ENCODE measurements at places on chromosomes 12 and 14. TPM values are rescaled to one million over a fixed set of nuclear protein-coding genes. Genes with fewer than 3 reads are reported as not detected.

DNA sequence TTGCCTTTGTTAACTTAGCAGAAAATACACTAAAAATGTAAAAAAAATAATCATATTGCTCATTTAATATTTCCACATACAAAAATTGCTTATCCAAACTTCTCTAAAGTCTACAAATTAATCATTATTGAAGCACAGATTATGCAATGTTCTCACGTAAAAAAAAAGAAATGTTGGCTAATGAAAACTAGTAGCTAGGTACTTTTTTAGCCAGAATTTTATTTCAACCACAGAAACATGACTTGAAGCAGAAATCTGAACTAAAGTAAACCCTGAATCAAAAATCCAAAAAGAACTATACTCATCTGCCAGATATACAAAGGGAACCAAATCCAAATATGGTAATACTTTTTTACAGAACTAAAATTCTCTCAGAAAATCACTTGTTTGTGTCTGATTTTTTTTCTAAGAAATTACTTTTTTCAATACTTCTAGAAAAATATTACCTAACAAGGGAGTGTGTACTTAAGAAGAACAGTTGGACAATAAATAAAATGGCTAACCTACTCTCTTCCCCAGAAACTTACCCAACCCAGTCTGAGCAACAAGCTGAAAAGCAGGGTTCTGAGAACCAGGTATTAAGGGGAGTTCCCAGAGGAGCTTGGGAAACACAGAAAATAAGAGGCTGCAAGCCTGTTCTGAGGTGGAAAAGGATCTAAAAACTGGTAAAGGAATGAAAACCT is 78.4 kb upstream of the RAP1B start:
- H3K36me3 ChIP-seq, result no peaks in the 10 kb centered on the region
- H3K4me1 ChIP-seq, result no peaks in the 10 kb centered on the region
- H3K27me3 ChIP-seq, result no peaks in the 10 kb centered on the region
- H3K27ac ChIP-seq, result no peak overlapping the region

DNA sequence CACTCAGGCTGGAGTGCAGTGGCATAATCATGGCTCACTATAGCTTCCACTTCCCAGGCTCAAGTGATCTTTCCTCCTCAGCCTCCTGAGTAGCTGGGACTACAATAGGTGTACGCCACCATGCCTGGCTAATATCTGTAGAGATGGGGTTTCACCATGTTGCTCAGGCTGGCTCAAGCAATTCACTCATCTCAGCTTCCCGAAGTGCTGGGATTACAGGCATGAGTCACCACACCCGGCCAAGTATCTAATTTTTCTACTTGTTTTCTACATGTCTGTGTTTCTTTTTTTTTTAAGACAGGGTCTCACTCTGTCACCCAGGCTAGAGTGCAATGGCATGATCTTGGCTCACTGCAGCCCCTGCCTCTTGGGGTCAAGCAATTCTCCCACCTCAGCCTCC is 119.7 kb upstream of the MED13L start:
- H3K4me3 ChIP-seq, result no peak overlapping the region
- H3K27me3 ChIP-seq, result no peaks in the 10 kb centered on the region
- no peak for DNase-seq

DNA sequence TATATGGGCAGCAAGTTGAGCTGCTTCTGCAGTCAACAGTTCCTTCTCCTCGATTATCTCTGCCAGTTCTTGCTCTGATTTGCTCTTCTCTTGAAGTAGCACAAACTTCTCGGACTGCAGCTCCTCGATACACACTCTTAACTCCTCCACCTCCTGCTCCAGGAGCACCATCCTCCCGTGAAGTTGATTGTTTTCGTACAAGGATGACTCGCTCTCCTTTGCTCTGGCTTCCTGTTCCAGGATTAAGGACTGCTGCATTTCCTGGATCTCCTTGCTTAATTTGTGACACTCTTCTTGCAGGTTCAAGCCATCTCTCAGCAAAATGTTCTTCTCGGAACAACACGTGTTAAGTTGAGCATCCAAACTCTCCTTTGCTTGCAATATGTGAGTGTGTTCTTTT is 56.2 kb upstream of the VPS33A start:
- H3K4me1 ChIP-seq, result peaks cover 5% of the 10 kb centered on the region
- no peaks in the 10 kb centered on the region for H3K27me3 ChIP-seq
- no peak for DNase-seq
- no peak overlapping the region for H3K4me3 ChIP-seq
- H3K27ac ChIP-seq, result no peak overlapping the region

DNA sequence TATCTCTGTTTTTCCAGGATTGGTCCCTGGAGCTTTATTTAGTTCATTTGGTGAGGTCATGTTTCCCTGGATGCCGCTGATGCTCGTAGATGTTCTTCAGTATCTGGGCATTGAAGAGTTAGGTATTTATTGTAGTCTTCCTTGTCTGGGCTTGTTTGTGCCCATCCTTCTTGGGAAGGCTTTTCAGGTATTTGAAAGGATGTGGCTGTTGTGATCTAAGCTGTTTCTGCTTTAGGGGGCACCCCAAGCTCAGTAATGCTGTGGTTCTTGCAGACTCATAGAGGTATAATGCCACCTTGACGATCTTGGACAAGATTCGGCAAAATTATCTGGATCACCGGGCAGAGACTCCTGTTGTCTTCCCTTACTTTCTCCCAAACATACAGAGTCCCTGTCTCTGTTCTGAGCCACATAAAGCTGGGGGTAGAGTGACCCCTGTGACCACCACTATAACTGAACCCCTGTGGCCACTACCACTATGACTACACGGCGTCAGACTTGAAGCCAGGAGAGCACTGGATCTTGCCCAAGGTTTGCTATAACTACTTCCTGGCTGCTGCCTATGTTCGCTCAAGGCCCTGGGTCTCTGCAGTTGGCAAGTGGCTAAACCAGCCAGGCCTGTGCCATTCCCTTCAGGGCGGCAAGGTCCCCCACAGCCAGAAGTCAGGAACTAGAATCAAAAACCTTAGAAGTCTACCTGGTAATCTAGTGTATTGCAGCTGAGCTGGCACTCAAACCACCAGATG is 40.9 kb downstream of the FGD4 start:
- H3K36me3 ChIP-seq, result no peaks in the 10 kb centered on the region
- H3K4me3 ChIP-seq, result no peak overlapping the region
- no peaks in the 10 kb centered on the region for H3K27me3 ChIP-seq
- H3K27ac ChIP-seq, result no peak overlapping the region

GRCh38 chr12:89542912-89543592 is 17.2 kb upstream of the POC1B start:
- no peaks in the 10 kb centered on the region for H3K36me3 ChIP-seq
- no peak overlapping the region for H3K27ac ChIP-seq
- H3K27me3 ChIP-seq, result no peaks in the 10 kb centered on the region
- peaks cover 9% of the 10 kb centered on the region for H3K4me1 ChIP-seq

DNA sequence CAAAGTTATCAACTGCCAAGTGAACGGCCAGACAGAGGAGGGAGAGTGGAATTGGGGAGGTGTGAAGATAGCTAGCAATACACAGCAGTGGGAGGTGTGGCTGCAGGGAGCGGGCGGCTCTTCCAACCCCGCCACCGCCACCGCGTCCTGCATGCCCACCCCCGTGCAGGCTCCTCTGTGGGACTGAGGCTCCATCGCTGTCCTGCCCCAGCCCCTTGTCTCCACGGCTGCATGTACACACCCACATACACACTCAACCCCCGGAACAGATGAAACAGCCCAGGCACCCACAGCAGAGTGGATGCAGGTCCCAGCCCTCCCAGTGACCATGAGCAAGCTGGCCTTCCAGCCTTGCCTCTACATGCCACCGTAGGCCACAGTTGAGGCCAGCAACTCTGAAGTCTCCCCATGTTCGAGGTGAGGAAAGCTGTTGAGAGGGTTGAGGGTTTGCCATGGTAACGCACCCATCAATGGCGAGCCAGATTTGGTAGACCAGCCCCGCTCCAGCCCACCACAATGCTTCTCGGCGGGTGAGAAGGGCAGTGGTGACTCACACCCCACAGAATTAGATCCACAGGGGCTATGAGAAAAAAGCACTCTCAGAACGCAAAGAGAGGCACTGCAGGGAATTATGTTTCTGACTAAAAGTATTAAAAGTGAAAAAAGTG is 39.3 kb downstream of the PITPNM2 start:
- peaks cover 41% of the 10 kb centered on the region for H3K4me1 ChIP-seq
- no peak overlapping the region for H3K27ac ChIP-seq
- no peaks in the 10 kb centered on the region for H3K36me3 ChIP-seq
- no peak overlapping the region for H3K4me3 ChIP-seq

DNA sequence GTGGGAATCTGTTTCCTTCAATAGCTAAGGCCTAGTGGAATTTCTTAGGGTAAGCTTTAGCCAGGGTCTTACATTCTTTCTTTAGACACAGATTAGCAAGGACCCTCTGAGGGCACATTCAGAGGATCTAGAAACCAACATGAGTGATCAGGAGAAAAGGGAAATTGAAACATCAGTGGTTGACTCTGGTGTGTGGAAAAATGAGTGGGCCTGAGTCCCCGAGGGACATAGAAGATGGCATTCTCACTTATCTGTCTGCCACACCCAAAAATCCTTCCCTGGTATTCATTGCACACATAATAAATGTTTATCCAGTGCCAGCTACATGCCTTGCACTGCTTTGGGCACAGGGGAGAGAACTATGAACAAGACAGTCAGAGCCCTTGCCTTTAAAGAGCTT is 82.9 kb downstream of the SSPN start:
- H3K4me3 ChIP-seq, result no peak overlapping the region
- no peaks in the 10 kb centered on the region for H3K36me3 ChIP-seq
- H3K27ac ChIP-seq, result no peak overlapping the region

CLEC9A gene
- total RNA-seq, result 0.21 TPM

All from tibial nerve (tissue), 4 donors.